ENCODE measurements at places on chromosomes 6 and 20.

DNA sequence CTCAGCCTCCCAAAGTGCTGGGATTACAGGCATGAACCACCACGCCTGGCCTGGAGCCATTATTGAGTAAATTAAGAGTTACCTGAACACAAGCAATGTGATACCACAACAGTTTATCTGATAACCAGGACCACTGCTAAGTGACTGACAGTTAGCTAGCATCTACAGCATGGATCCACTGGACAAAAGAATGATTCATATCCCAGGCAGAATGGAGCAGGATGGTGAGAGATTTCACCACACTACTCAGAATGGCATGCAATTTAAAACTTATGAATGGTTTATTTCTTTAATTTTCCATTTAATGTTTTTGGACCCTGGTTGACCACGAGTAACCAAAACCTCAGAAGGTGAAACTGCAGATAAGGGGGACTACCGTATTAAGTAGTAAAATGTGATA is 48.6 kb downstream of the RALGAPA2 start:
- DNase-seq: no peak

DNA sequence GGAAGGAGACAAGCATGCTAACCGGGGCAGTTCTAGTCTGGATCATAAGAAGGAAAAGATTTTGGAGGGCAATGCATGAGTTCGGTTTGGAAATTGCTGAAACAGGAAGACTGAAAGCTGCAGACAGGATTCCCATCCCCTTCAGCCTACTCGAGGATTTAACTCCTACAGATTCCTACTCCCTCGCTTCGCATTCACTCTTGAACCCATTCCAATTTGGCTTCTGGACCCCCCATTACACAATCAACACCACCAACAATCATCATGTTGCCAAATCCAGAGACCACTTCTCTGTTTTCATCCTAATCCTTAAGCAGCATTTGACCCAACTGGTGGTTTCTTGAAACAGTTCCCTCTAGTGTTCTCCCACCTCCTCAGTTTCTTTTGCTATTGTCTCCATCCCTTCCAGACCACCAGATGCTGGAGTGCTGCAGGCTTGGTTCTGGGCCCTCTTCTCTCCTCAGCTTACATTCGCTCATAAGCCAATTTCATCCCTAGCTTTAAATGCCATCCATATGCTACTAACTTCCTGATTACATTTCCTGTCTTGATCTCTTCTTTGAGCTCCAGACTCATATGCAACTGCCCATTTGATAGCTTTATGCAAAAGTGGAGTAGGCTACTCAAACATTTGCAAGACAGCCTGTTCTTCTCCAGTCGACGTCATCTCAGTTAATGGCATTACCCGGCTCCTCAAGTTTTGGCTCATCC is 66.5 kb downstream of the DTNBP1 start:
- no peak for DNase-seq

DNA sequence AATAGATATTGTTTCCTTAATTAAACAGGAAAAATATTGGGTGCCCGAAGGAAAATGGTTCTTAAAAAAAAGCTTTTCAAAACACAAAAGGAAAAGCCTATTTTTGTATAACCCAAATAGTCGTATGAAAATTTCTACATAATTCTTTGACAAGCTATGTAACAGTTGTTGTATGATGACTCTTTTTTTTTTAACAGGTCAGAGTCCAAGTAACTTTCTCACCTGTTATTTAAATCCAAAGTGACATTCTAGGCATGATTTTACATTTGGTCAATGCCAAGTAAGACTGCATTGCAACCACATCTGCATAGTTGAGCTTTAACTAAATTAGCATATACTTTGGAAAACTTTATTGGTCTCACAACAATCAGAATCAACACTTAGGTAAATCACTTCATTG is 24.1 kb downstream of the GSTA2 start:
- no peak for DNase-seq

DNA sequence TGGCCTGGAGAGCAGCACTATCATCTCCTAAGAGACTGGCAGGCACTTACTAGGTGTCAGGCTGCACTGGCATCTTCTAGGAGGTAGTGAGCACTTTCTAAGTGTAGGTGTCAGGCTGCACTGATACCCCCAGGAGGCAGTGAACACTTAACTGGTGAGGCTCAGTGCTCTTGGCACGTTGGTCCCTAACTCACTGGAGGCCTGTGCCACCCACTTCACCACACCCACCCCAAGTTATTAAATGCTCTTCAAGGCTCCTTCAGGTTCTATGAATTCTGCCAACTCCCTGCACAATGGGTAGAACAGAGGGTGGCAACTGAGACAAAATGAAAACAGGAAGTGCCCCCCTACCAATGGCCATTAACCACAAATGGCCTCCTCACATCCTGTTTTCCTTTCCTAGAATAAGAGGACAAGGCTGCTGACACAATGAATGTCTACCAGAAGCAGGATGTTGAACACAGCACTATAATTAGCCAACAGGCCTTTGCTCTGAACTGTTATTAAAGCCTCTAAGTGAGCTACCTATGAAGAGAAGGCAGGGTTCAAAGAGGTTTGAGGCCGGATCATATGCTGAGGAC is 29.4 kb downstream of the NCOA5 start:
- no peak for DNase-seq

GRCh38 chr6:148711833-148712654 is 34.8 kb upstream of the UST start:
- no peak for DNase-seq

DNA sequence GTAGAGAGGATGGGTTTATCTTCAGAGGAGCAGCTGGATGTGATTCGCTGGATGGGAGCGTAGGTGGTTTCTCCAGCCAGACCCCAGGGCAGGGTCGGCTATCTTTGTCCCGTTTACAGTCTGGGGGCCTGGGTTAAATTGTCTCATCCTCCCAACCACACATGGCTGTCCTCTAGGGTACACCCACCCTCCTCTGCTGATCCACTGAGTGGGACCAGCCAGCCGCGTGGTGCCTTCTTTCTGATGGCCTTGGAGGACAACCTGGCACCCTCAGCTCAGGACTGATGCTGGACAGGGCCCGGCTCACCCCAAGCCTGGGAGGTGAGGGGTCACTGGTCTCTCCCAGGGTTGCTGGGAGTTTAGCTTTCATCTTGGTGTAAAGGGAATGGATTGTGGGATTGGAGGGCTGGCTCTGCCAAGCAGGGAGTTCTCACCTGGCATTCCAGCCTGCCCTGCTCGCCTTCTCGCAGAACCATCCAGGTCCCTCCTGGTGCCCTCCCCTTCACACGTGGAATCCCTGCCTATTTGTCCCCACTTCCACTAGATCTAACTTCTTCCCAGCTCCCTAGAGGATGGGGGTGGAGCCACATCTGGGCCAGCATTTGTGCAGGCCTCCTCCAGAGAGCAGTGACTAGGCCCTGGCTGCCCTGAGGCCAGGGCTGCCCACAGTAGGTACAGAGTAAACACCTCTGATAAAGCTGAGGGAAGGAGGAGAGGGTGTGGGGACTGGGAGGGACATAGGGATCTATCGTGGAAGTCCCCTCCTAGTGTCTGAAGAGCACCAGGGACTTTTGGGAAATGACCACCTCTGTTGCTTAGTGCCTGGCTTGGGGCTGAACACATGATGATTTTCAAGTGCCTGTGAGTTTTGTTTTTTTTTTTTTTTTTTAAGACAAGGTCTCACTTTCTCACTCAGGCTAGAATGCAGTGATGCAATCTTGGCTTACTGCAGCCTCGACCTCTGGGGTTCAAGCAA is 1.6 kb downstream of the ITPR3 start:
- peak; percentile 63 for DNase-seq
